MCF 10A (cell line): ENCODE measurements at places on chromosomes 7 and 10. TPM values are rescaled to one million over a fixed set of nuclear protein-coding genes. Genes with fewer than 3 reads are reported as not detected.

- DNase-seq = peak; percentile 49
Observed at GRCh38 chr7:116984917-116985316, 31.6 kb downstream of the ST7 start.

DNA sequence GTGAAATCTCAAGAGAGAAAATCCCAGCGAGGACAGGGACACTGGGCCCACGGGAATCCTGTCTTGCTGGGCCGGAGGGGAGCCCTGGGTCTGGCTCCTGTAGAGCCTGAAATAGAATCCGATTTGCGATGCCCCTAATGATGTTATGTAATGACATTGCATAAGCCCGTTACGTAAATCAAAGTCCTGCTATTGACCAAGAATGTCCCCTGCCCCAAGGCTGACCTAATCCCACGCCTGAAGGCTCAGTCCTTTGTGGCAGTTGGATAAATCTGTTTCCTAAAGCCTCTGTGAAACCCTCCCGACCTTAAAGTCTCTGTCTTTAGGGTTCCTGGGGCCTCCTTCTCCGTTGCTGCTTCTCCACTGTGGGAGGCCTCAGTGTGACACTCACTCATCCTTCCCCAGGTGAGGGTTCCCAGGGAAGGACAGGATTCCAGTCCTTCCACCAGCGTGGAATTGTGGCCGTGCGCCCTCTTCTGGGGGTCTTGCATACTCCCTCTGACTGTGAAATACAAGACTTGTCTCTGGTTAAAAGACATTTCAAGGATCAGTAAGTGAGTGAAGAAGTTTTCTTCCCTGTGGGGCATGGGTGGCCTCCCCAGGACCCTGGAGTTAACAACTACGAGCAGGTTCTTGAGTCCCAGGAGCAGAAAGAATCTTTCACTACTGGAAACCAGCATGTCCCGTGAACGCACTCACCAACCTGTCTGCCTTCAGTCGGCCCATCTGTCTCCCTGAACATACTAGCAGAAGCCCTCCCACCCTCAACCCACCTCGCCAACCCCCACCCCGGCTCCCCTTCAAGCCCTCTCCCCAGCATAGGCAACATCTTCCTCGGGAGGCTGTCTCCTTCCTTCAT, 19.8 kb downstream of the ZNF467 start:
- peak; percentile 60 for DNase-seq

DNA sequence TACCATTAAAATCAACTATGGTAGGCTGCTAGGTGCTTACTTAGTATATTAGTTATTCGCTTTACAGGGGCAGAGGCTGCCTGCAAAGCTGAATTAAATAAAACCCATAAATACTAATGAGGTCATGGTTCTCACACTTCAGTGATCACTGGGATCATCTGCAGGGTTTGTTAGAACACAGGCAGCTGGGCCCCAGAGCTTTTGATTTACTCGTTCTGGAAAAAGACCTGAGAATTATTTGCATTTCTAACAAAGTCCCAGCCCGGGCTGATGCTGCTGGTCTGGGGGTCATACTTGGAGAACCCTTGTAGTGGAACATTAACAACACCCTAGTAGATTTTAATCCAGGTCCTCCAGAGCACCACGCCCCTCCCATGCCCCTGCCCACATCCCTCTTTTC, 8.5 kb downstream of the UCN3 start:
- DNase-seq = no peak

DNA sequence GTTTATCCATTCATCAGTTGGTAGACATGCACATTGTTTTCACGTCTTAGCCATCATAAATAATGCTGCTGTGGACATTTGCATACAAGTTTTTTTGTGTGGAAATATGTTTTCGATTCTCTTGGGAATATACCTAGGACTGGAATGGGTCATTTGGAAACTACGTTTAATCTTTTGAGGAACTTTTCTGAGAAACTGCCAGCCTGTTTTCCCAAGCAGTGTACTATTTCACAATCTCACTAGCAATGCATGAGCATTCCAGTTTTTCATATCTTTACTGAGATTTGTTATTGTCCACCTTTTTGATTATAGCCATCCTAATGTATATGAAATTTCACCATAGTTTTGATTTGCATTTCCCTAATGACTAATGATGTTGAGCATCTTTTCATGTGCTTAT, 95.7 kb upstream of the JAZF1 start:
- no peak for DNase-seq

The GPR146 gene
- total RNA-seq = 0.27 TPM in 1 of 2 replicates, not detected in the other
